ENCODE measurements at places on chromosomes 5 and 9.

DNA sequence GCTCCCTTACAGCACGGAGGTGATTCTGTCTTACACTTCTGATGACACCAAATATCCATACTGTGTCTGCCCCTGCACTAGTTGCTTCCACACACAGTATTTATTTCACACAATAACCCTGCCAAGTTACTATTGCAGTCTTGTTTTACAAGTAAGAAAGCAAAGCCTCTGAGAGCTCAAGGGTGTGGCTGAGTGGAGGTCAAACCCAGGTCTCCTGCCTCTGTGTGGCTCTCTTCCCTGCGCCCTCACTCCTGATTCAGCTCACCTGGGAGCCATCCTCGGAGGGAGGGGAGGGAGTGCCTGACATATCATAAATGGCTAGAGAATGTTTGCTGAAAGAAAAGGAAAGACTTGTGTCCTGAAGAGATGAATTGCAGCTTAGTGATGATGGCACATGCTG is 41.0 kb downstream of the MVB12B start:
- no peak for DNase-seq

DNA sequence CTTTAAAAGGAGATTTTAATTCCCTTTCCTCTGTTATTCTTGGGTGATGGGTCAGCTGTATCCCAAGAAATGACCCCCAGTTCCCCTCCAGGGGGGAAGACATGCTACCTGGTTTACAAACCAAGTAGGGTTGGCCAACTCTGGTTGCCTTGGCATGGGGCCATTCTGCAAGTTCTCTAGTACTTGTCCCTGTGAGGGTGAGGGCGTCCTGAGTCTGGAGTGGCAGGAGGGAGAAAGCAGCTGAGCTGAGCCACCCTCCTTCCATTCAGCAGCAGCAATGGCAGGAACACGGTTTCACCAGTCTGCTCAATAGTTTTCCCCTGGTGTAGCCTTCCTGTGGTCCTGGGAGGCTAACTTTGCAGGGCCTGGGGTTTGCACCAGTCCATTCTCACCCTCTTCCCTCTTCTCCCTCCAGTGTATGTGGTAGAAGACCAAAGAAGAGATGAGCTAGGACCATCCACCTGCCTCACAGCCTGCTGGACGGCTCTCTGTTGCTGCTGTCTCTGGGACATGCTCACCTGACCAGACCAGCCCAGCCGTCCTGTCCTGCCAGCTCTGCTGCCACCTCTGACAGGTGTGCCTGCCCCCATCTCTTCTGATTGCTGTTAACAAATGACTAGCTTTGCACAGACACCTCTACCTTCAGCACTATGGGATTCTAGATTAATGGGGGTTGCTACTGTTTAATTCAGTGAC is 59.9 kb downstream of the PFDN1 start:
- DNase-seq, result no peak

GRCh38 chr5:17951392-17952169 is 317.3 kb downstream of the TAF11L14 start:
- no peak for DNase-seq

DNA sequence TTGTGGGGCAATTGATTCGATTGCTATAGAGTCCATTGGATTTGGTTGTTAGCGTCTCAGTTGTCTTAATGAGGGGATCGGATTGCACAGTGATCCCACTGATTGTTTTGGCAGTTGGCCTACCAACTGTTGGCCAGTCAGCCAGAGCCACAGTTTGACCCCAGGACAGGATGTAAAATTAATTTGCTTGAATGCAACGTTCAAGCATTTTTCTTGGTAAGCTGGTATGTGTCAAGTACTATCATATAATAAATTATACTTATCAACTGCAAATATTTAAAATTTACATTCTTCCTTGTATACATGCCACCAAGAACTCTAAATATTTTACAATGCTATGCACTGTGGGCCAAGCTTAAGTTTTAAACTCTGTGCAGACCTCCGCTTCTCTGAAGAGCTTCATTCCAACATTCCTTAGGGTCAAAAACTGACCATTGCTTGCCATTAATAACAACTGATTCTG is 80.4 kb upstream of the OSMR start:
- DNase-seq, result no peak

- DNase-seq, result no peak
Observed at GRCh38 chr5:72412283-72413055, 92.3 kb downstream of the PTCD2 start.

- no peak for DNase-seq
Observed at GRCh38 chr9:115517335-115518075, 399.5 kb upstream of the TNC start.

DNA sequence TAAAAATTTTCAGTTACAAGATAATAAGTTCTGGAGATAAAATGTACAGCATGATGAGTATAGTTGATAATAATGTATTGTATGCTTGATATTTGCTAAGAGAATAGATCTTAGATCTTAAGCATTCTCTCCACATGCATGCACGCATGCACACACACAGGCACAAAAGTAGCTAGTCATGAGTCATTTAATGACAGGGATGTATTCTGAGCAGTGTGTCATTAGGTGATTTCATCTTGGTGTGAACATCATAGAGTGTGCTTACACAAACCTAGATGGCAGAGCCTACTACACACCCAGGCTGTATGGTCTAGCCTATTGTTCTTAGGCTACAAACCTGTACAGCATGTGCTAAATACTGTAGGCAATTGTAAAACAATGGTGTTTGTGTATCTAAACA is 124.2 kb downstream of the PTTG1 start:
- no peak for DNase-seq

- no peak for DNase-seq
Observed at GRCh38 chr9:21455320-21455719, 15.1 kb downstream of the IFNA1 start.

DNA sequence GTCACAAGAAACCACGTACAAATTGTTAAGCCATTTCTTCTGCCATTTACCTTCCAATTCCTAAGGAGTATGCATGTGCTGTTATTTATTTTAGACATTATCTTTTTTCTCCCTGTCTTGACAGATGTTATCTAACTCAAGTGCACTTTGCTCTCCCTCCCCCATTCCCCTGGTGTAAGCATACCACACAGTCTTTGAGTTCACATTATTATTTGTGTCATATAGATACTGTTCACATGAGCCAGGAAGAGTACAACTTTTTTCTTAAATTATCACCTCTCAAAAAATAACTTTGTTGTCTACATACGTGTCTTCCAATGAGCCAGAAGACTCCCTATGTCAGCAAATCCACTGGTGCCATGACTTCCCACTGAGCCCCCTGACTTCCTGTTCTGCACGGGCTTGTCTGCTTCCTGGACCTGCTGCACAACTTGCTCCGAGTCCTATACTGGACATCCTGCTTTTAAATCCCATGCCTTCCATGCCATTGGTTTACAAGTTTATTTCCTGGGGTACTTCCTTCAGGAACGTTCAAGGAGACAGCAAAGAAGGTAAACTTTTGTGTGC is 19.9 kb upstream of the FAM120A start:
- DNase-seq, result no peak

DNA sequence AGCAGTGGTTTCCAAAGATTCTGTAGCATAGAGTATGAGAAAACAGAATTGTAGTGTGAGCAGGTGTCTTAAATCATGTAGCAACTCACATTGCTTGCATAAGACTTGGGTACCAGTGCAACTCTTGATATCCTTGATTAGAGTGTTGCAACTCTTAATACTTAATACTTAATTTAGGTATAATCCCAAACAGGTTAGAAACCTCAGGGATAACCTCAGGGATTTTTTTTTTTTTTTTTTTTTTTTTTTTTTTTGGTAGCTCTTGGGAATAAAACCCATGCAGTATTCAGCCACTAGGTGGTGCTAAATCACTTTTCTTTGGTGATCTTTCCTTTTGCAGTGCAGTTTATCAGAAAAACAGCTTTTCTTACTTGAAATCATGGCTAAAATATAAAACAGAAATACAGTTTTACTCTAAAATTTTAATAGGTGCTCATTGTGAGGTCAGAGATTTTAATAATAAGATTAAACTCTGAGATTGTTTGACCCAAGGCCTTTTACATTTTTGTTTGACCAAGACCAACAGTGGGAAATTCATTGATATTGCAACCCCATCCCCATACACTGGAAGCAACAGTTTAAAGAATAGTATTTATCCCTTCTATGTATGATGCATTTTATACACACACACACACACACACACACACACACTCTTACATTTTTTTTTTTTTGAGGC is 55.3 kb downstream of the ERAP1 start:
- peak; percentile 75 for DNase-seq

- DNase-seq, result peak; percentile 31
Observed at GRCh38 chr5:33588654-33589372, 148.0 kb downstream of the TARS1 start.

DNA sequence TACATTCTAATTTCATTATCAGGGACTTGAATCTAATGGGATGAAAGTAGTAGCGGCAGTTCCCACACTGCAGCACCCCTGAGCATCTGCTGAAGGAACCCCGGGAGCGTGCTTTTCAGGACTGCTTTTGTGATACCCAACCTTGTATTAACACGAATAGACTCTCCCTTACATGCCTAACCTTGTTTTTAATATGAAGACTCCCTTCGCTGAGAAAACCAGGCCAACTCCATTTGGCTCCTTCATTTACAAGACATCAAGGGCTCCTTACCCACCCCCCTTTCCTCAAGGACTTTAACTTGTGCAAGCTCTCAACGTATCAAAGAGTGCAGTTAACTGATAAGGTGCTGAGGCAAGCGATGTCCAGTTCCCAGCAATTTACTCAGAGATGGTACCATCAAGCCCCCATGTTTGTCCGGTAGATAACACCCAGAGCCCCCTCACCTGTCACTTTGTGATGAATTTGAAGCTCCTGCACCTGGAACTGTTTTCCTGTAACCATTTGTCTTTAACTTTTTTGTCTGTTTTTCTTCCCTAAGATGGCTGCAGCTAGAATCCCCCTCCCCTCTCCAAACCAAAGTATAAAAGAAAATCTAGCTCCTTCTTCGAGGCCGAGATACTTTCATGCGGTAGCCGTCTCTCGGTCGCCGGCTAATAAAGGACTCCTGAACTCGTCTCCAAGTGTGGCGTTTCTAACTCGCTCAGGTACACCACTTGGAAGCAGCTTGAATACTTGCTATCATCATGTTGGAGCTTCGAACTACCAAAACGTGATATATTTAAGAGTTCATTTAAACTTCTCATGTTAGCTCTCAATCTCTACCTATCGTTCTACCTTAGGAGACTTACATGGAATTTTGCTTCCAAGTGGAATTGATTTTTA is 10.7 kb downstream of the HNRNPH1 start:
- DNase-seq, result no peak

DNA sequence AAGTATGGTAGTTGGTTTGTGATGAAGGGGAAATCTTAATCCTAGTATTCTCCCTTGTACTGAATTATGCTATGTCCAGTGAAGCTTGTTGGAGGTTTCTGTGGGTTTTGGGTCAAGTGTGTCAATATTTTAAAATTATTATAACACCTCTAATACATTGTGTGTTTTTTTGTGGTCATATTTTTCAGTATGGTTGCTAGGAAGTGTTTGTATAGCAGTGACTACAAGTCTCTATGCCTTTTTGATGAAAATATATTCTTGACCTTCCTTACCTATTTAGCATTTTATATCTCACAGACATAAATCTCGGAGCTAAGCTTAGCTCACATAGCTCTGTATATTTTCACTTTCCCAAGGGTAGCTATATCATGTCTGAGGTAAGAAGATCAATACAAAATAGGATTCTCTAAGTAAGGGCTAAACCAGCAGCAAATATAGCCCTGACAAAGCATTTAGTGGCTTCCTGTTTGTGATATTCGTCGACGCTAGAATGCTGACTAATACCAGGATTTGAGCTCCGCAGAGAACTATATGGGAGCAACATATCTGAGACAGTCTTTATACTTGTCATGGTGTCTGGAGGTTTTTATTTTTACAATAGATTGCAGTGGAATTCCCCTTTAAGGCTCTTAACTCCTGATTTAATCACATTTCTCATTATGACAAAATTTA is 82.3 kb downstream of the MACIR start:
- no peak for DNase-seq

DNA sequence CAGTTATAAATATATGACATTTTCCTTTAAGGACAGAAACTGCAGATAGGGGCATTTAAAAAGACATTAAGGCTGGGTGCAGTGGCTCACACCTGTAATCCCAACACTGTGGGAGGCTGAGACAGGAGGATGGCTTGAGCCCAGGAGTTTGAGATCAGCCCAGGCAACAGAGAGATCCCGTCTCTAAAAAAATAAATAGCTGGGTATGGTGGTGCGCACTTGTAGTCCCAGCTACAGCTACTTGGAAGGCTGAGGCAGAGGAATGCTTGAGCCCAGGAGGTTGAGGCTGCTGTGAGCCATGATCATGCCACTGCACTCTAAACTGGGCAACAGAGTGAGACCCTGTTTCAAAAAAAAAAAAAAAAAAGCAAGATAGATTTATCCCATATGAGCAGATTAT is 63.6 kb downstream of the CSNK1A1 start:
- DNase-seq, result no peak

GRCh38 chr9:37447111-37447510 is 18.1 kb downstream of the ZBTB5 start:
- DNase-seq, result no peak

DNA sequence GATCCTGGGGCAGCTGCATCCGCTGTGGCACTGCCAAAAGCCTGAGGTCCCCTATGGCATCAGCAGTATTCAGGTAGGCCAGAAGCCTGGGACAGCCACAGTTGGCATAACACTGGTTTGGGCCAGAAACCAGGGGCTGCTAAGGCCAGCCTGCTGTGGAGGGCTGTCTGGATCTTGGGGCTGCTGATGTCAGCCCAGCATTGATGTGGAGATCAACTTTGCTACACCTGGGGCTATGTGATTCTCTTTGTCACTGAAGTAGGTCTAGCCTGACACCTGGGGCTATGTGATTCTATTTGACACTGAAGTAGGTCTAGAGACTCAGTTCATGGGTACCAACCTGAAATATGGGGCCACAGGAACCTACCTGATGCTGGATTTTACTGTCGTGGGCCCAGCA is 411.5 kb downstream of the RASEF start:
- no peak for DNase-seq

DNA sequence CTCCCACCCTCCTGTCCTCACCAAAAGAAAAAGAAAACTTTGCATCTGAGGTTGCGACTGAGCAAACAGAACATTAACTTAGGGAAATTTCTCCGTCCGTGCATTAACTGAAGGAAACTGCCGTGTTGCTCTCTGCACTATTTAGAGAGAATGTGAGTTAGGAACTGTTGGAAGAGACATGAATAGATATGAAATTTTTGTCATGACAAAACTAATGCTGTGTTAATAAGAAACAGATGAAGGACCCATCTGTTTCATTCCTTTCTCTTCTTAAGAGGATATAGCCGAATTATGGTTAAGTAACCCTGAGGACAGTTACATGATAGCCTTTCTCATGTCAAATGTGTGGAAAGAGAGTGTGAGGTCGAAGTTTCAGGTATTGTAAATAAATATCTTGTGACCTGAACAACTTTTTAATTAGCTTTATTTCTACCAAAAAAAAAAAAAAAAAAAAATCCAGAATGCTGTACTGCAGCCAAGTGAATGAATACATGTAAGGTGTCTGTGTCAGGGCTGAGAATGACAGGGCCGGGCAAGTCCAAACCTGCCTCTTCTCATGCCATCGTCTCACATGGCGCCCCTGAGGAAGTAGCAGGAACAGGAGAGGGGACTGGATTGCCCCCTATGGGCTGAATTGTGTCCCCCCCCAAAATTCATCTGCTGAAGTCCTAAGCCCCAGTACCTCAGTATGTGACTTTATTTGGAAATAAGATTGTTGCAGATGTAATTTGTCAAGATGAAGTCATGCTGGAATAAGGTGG is 35.6 kb upstream of the ANKRD33B start:
- peak; percentile 80 for DNase-seq

GRCh38 chr5:115428676-115429075 is 115.9 kb downstream of the FEM1C start:
- no peak for DNase-seq
